ENCODE measurements at places on chromosomes 4 and X. TPM values are rescaled to one million over a fixed set of nuclear protein-coding genes. Genes with fewer than 3 reads are reported as not detected.

Gene SLC9A7
- total RNA-seq: 45.4 TPM

Gene PRAF2
- 9.1 TPM for total RNA-seq

Gene CT47B1
- total RNA-seq: not detected

Gene ASB9
- 0.25 TPM for total RNA-seq

Gene GRIA3
- 15.0 TPM for total RNA-seq

Gene SAGE1
- not detected for total RNA-seq

Gene PABPC1L2B
- total RNA-seq: not detected

Gene CENPVL2
- total RNA-seq: not detected

Gene USP51
- 2.5 TPM for total RNA-seq
